ENCODE measurements at places on chromosomes 2 and 18.

GRCh38 chr2:33530690-33531548 lies 54.5 kb downstream of the RASGRP3 start:
- DNase-seq = no peak

DNA sequence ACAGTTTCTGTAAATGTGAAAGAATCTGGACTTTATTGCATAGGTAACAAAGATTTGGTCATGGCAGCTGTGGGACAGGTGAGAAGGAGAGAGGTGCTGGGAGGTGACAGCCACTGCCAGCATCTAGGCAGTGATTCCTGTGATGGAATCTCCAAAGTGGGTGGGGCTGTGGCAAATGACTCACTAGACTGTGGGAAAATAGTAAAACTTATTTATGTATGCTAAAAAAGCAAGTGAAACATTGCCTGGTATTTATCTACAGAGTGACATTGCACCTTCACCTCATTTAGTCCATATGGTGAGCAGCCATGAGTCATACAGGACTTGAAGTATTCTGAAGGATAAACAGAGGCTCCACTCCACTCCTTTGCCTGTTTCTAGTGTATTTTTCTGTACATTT lies 145.3 kb upstream of the MEX3C start:
- DNase-seq = no peak

- no peak for DNase-seq
These were observed 219.7 kb downstream of the THSD7B start for GRCh38 chr2:136985044-136985443.

DNA sequence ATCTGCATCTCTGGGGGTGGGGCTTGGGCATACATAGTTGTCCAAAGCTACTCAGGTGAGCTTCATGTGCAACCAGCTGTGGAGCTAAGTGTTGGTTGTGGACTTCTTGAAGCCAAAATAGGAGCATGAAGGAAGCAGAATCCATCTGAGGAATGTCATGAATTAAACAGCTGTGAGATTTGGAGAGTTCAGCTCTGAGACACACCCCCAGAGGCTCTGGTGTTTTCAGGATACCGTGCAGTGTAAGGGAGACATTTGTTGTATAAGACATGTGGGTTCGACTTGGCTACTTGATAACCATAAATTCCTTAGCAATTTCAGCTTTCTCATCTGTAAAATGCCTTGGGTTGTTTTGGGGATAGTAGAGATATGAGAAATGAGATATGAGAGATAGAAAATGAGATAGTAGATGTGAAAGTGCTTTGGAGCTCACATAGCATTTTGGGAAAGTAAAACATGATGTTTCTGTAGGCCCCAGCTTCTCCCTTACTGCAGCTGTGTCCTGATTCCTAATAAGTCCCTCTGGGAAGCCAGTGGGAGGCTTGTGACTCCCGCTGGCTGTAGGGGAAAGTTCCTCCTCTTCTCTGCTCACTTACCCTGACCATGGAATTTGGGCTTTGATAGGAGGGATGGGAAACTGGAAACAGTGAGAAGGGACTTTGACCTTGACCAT lies 50.0 kb downstream of the DPYSL5 start:
- DNase-seq = no peak

DNA sequence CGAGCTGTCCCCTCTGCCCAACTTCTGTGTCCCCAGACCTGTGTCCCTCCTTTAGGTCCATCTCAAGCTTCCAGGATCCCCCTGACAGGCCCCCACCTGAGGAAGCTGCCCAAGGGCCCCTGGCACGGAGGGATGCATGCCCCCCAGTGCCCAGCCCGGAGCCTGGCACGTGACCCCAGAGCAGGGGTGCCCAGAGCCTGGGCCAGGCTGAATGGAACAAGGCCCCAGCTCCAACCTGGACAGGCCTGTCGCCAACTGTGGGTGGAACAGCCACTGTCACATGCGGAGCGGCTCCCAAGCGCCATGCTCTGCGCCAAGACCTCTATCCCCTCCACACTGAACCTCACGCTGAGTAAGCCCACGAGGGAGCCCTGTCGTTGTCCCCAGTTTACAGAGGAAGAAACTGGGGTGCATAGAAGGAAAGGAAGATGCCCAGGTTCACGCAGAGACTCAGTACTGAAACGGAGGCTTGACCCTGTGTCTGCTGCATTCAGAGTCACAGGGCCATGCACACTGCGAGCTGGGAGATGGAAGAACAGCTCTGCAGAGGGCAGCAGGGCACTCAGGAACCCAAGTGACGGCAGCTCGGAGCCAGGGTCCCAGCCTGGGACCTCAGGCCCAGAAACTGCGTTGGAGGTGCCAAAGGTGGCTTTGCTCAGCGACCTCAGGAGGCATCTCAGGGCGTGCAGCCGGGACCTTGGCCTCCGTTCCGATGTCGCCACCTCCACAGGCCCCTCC lies 5.5 kb upstream of the ECEL1 start:
- DNase-seq = no peak

DNA sequence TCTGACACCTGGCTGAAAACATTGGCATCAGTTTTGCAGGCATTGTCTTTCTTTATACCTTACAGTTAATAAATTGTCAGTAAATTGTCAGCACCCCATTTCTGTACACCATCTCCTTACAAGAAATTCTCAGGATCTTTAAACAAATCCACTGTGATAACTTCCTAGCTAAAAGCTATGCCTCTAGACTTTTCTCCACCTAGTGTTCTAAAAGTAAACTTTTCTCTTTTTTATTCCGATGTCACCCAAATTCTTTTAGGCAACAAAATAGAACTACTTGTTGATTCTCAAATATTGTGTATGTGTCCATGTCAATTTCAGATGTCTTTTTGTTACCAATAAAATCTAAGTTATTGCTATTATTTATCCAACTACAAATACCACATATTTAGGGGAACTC lies 617.4 kb upstream of the NRXN1 start:
- DNase-seq = no peak

- no peak for DNase-seq
These were observed at the start of gene PPP1R1C for GRCh38 chr2:181985632-181986205. Gene PPP1R1C (plus strand): TSS chr2:181985853. CDS start chr2:181986111, 258 bp downstream.

DNA sequence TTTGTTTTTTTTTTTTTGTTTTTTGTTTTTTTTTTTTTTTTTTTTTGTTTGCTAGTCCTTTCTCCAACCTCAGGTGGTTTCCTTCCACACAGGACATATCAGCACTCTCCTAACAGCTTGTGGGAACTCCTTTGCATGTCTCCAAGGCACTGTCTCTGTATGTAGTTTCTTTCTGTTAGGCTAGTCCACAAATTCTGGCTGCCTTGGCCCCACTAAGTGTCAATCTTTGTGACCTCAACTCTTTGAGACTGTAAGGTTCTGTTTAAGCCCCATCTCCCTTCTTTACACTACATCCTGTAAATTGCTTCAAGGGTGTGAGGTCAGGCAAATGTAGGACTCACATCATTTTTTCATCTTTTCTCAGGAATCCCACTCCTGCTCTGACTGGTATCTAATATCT lies 85.1 kb downstream of the NCOA1 start:
- no peak for DNase-seq

- DNase-seq = no peak
These were observed 428.0 kb downstream of the FBXO15 start for GRCh38 chr18:73719611-73720010.

DNA sequence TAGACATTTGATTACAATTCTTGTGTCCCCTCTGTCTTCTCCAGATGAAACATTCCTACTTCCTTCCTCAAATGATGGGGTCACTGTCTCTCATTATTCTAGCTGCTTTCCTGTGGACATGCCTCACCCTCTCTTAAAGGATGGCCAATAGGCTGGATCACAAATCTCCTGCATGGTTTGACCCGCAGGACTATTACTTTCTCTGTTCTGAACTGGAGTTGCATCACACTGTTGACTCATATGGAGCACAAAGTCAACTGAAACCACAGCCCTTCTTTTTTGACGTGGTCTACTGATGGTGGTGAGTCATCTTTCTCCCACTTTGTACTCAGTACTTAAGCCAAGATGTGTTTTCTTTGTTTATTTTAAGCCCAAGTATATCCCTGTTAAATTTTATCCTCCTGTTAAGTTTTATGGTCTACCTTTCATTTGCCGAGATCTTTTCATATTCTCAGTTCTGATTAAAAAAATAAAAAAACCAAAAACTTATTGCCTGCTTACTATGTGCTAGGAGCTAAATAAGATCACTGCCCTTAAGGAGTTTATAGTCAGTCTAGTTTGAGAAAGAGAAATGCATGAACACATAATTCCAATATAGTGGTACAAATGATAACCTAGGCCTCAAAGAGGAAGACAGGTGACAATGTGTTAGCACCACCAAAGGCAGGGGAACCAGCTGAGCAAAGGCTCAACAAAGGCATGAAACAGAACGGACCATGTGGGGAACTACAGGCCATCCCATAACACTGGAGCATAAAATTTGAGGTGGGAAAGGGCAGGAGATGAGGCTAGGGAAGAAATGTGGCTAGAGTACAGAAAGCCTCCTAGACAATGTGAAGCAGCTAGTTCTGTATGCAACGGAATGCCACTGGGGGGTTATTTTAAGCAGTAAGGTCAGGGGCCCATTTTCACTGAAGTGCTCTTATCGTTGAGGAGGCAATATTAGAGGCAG lies 67.6 kb upstream of the ZFP36L2 start:
- DNase-seq = no peak

GRCh38 chr18:36519358-36519757 lies 221.8 kb downstream of the FHOD3 start:
- DNase-seq = no peak

DNA sequence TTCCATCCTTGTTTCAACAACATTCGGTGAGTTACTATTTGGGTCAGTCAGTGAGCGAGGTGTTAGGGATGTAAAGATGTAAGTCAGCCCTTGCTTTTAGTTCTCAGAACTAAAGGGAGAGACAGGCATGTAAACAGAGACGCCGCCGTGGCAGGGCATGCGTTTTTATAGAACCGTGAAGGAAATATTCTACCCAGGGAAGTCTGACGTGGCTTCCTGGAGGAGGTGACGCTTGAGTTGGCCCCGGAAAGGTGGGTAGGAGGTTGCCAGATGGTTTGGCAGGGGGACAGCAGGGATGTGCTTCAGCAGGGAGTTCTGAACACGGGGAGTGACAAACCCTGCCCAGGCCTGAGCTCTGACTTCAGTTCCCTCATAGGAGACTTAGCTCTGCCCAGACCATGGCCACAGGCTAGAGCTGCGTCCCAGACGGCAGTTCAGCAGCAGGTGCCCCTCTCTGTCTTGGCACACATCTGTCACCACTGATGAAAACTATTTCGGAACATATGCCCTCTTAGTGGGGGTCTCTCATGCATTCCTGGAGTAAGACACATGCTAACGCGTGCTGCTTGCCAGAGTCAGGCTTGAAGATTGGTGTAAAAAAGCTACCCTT lies 23.4 kb upstream of the RPL31 start:
- DNase-seq = no peak

GRCh38 chr2:163593982-163594381 lies 141.8 kb downstream of the FIGN start:
- no peak for DNase-seq

DNA sequence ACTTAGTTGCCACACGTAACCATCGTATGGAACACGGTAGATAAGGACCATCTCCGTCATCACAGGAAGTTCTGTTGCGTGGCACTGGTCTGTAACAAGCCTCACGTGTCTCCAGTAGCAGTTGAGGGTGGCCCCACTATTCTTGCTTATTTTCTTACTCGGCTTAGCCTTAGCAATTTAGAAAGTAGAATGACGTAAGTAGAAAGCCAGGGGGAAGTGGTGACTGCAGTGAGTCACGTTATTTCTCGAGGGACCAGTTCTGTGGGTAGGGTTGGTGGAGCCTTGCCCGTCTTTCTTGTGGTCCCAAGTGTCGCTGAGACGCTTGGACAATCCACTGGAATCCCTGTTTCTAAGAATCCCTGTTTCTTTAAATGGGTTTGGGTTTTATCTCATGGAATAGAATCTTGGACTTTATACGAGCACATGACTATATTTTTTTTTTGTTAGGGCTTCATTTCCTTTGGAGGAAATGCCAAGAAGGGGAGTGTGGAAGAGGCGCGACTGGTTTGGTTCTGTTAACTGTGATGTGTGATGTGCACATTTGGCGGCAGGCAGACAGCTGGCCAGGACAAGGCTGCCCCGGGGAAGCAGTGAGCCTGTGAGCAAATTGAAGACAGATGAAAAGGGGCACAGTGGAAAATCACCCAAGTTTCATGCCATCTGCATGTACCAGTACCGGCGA lies 96.2 kb downstream of the CABLES1 start:
- no peak for DNase-seq

GRCh38 chr2:171410624-171411023 lies 23.2 kb downstream of the METTL8 start:
- DNase-seq = no peak

- DNase-seq = no peak
These were observed 78.9 kb downstream of the EHD3 start for GRCh38 chr2:31312898-31313297.

DNA sequence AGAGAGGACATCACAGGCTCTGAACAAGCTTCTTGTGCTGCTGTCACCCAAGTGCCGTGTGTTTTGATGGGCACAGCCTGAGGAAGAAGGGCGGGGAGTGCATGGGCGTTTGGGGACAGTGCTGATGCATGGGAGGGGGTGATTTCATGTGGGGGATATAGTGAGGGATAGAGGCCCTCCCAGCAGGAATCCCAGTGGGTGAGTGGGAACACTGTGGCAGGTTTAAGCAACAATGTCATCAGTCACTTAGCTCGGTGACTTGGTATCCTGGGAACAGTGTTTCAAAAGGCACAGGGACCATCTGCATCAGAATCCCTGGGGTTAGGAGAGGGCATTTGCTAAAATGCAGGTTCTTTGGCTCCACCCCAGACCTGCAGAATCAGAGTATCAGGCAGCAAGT lies 609 bp downstream of the SIGLEC15 start:
- DNase-seq = no peak

- DNase-seq = no peak
These were observed 6.8 kb downstream of the DNPEP start for GRCh38 chr2:219380926-219381325.

DNA sequence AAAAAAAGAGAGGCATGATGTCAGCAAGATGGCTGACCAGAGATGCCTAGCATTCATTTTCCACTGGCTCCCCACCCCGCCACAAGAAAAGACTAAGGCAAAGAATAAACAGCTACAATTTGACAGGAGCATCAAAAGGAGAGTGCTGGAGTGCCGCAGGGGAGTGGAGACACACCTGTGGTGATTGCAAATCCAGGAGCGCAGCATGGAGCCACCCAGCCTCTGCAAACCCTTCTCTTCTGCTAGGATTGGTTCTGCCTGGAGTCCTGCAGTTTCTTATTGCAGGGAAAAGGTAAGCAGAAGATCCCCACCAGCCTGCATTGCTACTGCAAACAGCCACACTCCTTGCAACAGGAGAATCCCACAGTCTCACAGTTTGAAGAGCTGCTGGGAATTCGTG lies 26.1 kb downstream of the BOLL start:
- no peak for DNase-seq
